ENCODE measurements at places on chromosomes 12 and 14. TPM values are rescaled to one million over a fixed set of nuclear protein-coding genes. Genes with fewer than 3 reads are reported as not detected.

Gene SETD3
- total RNA-seq = 42.5 TPM

Gene E2F7
- total RNA-seq = 3.8 TPM

Gene MSRB3
- total RNA-seq = 37.1 TPM

Gene PIK3C2G
- not detected for total RNA-seq

Gene DTX1
- total RNA-seq = not detected

Gene HAL
- under 0.01 TPM for total RNA-seq

Gene ACVRL1
- 164 TPM for total RNA-seq

Gene RPGRIP1
- not detected for total RNA-seq

Gene CPNE6
- total RNA-seq = not detected

Gene FAR2
- total RNA-seq = 13.2 TPM

Gene CD27
- total RNA-seq = 0.17 TPM

Gene TAS2R9
- total RNA-seq = not detected
